Activated CD4-positive, alpha-beta T cell treated with anti-CD3 and anti-CD28 coated beads, Interleukin-2, amount 50 U/mL, for 1 hour (primary cell): ENCODE measurements at places on chromosomes 12 and 14.
A peak's percentile ranks its signal among the peaks of the same experiment; 100 is the strongest.

- DNase-seq, result no peak
Measured at GRCh38 chr12:31034372-31034771, 39.3 kb upstream of the DDX11 start.

DNA sequence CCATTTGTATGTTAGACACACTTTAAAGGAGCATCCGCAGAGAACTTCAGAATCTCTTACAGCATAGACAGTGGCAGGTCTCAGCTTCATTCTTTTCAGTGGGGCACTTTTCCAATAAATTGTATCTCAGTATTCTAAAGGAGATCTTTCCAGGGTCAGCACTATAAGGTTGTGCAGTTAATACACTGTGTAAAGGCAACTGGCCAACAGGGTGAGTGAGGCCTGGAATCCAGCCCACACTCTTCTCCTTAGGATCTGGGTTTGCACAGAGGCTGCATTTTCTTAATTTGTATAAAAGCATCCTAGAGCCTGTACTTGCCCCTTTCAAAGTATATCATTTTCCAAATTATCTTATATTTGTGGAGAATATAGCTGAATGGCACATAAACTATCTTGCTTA, 94.2 kb downstream of the MYF5 start:
- DNase-seq, result no peak

DNA sequence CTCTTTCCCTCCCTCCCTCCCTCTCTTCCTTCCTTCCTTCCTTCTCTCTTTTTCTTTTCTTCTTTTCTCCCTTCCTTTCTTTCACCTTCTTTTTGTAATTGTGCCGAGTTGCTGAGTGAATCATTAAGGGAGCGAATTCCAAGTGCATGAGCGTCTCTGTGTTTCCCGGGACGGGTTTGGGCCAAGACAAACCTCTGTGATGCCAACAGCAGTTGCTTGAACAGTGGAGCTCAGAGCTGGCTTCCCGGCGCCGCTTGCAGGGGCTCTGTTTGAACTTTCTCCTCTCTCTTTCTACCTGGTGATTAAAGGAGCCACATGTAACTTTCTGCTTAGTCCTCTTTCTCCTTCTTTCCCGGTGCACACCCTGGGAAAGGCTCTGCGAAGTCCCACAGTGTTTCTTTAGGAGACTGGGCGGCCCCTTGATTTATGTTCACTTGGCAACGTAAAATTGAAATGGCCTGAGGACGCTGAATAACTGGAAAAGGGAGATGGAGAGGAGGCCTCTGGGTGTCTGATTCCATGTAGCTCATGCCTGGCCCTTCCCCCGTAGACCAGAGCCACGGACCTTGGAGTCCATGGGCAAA, 33.7 kb upstream of the MAP1LC3B2 start:
- no peak for DNase-seq

DNA sequence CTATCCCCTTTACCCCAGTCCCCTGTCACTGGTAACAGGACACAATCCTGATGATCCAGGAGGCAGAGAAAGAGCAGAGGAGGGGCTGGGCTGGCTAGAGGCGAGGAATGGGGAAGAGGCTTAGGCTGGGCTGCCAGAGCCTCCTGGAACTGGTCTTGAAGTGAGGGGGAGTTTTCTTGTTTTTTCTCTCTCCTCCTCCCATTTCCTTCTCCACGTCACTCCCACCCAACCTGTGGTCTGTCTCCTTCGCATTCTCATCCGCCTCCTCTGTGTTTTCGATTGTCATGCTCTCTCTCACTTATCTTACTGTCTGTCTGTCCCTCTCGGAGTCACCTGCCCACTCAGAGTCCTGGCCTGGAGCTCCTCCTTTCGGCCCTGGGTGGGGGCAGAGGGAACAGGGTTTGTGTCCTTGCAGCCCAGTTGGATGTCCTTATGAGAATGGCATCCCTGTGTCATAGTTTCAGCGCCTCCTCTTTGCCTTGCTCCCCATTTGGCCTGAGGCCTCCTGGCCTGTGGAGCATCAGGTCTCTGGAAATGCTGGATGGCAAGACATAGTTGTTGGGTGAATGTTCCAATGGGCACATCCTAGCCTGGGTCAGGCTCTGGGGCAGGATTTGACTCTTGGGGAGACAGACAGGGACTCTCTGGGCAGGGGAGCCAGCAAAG, 3.4 kb upstream of the KRT80 start:
- no peak for DNase-seq

DNA sequence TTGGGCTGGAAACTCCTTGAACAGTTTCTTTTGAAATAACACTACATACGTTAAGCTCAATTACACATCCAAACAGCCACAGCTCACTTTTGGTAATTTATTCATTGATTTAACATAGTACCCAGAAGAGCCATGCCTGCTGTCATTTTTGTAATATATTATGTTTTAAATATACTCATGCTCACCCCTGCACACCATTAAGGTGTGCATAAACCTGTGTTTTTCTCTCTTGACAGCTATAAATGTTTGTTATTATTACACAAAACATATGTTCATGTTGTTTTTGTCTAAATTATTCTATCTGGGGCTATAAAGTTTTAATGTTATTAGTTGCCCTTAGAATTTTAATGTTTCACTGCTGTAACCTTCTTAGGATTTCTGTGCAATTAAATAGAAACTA, 296.1 kb downstream of the AKAP6 start:
- no peak for DNase-seq

- no peak for DNase-seq
Measured at GRCh38 chr12:119829439-119829838, 47.7 kb downstream of the CIT start.

GRCh38 chr14:100587763-100588411, 670 bp upstream of the BEGAIN start:
- DNase-seq, result no peak

- DNase-seq, result no peak
Measured at GRCh38 chr12:112304436-112304835, 77.8 kb downstream of the HECTD4 start.

DNA sequence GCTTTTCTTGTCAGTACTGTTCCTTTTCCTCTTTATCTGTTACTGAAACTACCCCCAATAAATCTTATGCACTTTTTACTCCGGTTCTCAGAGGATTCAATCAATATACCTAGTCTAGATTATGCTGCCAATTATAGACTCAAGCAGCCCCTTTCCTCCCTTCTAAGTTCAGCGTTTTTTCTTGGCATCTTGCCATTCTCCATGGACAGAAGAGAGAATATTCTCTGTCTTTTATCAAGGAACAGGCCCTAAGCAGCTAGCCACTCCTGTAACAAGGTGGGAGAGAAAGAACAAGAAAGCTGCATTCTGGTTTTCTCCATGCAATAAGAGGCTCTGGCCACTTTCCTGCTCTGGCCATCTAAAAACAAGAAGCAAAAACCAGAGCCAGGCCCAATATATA, 263.0 kb upstream of the ALG10 start:
- no peak for DNase-seq

- no peak for DNase-seq
Measured at GRCh38 chr14:68590201-68590522, 202.7 kb downstream of the ZFP36L1 start.

- DNase-seq, result no peak
Measured at GRCh38 chr14:99309220-99309766, 37.3 kb upstream of the BCL11B start.

DNA sequence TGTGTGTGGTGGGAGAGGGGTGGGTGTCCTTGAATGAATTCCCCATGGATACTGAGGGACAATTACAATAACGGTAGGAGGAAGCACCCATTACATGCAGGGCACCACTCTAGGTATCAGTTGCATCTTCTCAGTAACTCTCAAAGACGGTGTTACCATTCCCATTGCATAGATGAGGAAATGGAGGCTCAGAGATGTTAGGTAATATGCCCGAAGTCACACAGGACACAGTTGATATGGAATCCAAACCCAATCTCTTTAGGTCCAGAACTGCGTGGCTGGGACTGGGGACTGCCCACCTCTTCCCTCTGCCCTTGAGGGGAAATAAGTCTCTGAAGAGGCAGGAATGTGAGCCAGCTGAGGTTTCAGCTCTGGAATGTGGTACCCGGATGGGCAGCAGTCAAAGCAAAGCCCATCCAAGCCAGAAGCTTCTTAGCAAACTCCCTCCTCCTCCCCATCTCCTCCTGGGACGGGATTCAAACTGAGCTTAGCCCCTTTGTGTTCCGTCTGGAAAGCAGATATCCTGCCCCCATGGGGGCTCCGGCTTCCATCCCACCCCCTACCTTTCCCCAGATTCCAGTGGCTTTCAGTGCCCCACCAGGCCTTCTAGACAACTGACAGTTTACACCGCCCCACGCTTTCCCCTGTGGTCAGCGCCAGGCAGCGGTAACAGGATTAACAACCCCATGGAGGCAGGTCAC, 187.5 kb downstream of the RBM19 start:
- no peak for DNase-seq

DNA sequence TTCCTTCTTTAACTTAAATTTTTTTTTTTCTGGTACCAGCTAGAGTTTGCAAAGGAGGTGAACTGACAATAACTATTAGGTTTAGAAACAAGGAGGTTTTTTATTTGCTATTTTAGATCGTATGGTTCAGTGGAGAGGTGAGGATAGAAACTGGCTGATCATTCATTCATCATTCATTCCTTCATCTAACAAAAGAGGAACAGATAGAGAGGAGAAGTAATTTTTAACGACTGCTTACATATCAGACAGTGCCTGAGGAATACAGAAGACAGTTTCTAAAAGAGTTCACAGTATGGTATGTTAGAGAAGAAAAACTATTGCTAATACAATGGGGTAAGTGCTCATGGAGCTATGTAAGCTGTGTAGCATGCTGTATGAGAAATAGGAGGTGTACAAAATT, 111.1 kb downstream of the ERC1 start:
- DNase-seq, result no peak

DNA sequence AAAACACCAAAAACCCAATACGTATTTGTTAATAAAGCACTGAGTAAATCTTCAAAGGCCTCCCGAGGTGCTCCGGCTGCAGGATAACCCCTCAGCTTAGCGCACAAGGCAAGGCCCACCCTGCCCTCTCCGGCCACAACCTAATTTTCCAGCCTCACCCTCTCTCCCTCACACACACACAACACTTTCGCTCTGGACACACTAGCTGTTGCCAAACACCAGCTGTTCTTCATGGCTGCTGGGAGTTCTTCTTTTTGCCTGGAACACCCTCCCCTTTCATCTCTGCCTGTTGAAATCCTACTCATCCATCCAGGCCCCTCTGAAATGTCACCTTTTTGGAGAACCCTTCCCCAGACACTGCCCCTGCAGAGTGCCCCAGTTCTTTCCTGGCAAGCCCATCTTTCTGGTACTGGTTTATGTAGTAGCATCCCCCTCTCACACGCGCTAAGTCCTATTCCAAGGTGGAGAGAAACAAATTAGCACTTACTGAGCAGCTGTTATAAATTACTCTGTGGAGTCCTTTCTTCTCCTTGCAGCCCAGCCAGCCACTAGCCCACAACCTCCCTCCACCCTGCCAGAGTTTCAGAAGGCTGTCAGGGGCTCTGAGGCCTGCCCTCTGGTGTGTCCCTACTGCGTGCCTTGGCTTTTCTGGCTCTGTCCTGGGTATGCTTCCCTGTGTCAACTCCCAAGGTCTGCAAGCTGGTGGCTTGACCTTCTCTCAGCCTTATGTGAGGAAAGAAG, 805 bp upstream of the CRACR2A start:
- DNase-seq, result no peak

DNA sequence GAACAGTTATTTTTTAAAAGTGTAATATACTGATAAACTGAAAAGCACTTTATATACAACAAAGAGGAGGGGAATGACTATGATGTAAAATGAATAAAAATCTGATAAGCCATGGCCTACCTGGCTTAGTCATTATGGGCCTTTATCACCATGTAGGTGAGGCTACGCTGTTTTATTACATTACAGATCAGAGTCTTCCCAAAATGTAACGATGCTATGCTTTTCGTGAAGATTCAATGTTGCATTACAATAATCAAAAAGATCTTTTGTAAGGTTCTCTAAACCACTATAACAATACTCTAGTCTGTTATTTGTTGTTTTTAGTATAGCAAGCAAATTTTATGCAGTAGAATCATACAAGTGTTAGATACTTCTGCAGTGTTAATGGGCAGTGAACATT, 34.2 kb downstream of the ARID4A start:
- DNase-seq, result no peak

DNA sequence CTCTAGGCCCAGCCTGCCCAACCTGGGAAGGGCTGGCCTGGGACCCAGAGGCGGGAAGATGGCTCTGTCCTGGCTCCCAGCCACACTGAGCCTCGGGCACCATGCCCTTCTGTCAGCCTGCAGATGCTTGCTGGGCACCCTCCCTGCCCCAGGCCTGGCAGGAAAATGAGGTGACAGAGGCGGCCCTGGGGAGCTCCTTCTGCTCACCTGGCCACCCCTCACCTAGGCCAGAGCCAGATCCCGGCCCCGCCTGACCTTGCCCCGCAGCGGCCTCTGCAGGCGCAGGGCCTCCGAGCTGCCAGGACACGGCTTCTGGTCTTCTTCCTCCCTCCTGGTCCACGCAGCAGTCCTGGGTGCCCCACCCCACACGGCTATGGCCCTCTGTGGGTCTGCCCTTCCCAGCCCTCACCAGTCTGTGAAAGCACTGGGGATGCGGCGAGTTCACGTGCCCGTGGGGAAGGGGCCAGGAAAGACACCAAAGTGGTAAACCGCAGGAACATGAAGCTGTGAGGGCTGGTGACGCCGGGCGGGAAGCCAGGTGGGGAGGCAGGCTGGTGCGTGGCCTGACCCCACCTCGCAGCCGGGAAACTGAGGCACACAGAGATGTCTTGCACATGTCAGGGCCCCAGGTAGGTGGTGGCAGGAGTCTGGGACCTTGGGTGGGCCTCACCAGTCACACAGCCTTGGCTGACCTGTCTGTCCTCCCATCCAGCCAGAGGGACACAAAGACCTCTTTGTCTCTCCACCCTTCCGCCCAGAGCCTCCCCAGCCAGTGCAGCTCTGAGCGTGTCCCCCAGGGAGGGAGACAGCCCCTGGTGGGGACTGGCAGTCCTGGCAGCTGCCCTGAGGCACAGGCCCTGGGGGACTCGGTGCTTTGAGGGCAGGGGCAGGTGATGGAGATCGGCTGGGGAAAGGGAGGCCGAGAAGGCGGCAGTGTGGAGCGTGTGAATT, 12.8 kb downstream of the BAG5 start:
- no peak for DNase-seq

GRCh38 chr14:101290611-101291010, 270.7 kb upstream of the DIO3 start:
- no peak for DNase-seq

GRCh38 chr14:60974090-60974651, 6.7 kb downstream of the TRMT5 start:
- no peak for DNase-seq

GRCh38 chr12:67645126-67645525, 3.4 kb upstream of the DYRK2 start:
- DNase-seq, result no peak

GRCh38 chr14:86124328-86124727, 594.4 kb downstream of the FLRT2 start:
- DNase-seq, result no peak

DNA sequence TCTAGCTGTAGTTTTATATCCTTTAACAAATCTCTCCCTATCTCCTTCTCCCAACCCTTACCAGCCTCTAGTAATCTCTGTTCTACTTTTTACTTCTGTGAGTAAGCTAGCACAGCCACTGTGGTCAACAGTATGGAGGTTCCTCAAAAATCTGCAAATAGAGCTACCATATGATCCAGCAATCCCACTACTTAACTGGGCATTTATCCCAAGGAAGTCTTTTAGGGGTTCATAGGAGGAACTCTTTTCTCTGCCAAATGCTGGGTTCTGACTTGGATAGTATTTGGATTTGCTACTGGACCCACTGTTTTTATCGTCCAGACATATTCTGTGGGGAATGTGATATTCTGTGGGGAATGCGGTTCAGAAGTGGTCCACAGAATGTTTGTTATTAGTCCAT, 41.1 kb downstream of the EID3 start:
- no peak for DNase-seq

- no peak for DNase-seq
Measured at GRCh38 chr14:33671556-33671955, 279.3 kb downstream of the EGLN3 start.

GRCh38 chr14:97177016-97177415, 379.8 kb downstream of the VRK1 start:
- peak; percentile 27 for DNase-seq
